Osteocyte (in vitro differentiated cells): ENCODE measurements at places on chromosomes 12 and 14.
A peak's percentile ranks its signal among the peaks of the same experiment; 100 is the strongest.

- DNase-seq, result no peak
Measured at GRCh38 chr12:106273491-106273890, 25.7 kb upstream of the CKAP4 start.

- no peak for DNase-seq
Measured at GRCh38 chr12:76766161-76766560, 2.2 kb downstream of the ZDHHC17 start.

- no peak for DNase-seq
Measured at GRCh38 chr14:75445236-75445635, 17.4 kb downstream of the JDP2 start.

- no peak for DNase-seq
Measured at GRCh38 chr12:51424094-51424661, 453 bp upstream of the SLC4A8 start.

- DNase-seq, result no peak
Measured at GRCh38 chr12:116881877-116882507, 751 bp upstream of the HRK start.

- DNase-seq, result no peak
Measured at GRCh38 chr14:68216079-68216478, 396.5 kb downstream of the RAD51B start.

- no peak for DNase-seq
Measured at GRCh38 chr12:108101605-108102175, 27.4 kb upstream of the WSCD2 start.

GRCh38 chr14:42523666-42524065 is 917.0 kb downstream of the LRFN5 start:
- no peak for DNase-seq

DNA sequence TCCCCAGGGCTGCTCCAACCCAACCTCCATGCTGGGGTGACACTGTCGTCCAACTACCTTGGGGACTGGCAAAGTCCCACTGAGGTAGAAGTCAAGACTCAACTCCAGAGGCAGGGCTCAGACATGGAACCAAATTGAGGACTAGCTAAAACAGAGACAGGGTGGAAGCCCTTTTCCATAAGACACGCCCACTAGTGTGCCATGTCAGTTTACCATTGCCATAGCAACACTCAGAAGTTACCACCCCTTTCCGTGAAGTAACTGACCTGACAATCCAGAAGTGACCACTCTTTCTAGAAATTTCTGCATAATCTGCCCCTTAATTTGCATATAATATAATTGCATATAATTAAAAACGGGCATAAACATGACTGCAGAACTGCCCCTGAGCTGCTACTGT is 409.6 kb downstream of the MED13L start:
- DNase-seq, result no peak

DNA sequence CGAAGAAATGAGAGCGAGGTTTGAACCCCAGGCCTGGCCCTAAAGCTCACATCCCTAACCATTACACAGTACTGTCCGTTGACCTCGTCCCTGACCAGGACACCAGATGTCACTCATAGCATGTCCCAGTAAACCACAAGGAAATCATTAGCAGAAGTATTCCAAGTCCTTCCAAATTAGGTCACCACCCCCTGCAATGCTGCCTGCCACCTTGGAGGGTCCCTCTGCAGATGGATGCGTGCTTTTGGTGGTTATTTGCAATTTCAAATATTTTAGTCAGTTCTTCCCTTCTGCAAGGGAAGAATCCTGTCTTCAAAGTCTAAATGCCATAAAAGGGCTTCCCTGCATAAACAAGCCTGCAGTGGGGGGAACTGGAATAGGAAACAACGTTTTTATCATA is 71.3 kb downstream of the CLMN start:
- DNase-seq, result no peak

GRCh38 chr14:60240139-60240856 is 8.7 kb upstream of the PPM1A start:
- no peak for DNase-seq

DNA sequence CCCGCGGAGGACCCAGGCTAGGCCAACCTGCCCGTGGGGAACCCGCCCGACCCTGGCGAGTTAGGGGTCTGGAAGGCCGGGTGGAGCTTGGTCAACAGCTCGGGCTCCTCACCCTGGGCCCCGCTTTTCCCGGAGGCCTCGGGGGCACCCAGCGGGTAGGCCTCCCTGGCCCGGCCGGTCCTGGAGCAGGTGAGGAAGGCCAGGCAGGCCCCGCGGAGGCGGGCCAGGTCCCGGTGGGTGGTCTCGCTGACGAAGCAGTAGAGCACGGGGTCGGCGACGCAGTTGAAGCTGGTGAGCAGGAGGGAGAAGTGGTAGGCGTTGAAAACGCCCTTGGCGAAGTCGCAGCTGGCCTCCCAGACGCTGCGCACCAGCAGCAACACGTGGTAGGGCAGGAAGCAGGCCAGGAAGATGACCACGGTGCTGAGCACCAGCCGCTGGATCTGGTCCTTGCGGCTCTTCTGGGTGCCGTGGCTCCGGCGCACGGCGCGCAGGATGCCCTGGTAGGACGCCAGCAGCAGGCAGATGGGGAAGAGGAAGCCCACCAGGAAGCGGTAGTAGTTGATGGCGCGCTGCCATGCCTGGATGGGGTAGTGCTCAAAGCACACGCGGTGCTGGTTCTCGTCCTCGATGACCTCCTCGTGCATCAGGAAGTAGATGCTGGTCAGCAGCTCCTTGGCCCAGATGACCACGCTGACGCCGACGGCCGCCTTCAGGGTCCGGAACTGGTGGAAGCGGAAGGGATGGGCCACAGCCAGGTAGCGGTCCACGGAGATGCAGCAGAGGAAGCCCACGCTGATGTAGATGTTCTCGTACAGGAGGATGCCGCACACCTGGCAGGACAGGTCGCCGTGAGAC is 10.3 kb downstream of the GPR68 start:
- no peak for DNase-seq

DNA sequence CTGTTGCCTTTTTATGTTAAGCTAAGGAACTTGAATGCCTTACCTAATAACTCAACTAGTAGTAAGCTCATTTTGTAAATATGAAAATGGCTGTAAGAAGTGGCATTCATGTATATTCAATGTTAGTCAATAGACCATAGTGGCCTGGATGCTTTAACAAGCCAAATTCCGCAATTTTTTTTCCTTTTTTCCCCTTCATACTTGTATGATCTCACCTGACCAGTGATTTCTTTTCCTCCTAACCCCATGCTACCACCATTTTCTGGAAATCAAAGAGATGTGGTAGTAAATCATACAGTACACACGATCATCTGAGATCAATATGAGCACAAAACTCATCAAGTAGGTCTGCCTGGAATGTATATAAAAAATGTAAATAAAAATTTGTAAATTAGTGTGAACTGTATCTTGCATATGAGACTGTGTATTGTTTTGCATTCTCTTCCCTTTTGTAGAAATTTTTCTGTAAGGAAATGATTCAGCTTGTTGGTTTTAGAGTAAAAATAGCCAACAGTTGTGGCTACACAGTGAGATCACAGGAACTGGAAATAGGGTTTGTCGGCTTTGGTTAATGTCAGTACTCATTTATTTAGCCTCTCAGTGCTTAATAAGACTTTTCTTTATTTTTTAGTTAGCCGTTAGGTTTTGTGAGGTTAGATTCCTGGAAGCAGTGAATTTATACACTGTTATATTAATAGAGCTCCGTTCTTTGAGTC is 62.5 kb downstream of the ETNK1 start:
- no peak for DNase-seq

DNA sequence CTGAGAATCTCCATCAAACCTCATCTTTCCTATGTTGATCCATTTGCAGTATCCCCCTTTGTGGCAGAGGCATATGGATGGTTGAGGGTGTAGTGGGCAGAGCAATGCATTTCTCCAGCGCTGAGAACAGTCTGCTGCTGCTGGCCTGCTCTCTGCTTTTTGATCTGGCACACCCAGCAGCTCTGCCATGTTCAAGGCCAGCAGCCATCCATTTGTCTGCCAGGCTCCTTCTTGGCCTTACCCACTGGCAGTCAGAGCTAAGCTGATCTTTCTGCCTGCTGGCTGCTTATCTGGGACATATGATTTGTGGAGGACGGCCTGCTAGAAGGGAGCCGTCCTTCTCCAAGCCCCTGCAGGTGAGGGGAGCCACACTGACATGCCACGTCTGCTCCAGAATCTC is 17.0 kb downstream of the NPC2 start:
- DNase-seq, result no peak

DNA sequence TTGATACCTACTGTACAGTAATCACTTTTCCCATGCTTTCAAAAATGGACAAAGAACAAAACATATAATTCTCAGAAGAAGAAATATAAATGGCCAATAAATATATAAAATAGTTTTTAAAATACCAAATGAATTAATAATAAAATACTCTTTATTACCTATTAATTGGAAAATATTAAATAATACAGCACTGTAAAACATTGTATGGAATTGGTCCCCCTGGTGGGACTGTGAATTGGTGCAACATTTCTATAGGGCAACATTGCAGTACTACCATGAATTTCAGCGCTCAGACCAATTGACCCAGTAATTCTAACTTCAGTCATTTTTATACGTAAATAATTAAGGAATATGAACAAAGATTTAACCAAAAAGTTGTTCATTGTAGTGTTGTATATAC is 162.6 kb downstream of the PELI2 start:
- no peak for DNase-seq

- no peak for DNase-seq
Measured at GRCh38 chr12:85588221-85588620, 248.0 kb downstream of the RASSF9 start.

GRCh38 chr12:50103767-50104321 is at the start of gene GPD1:
TSS of gene GPD1 (plus strand) at chr12:50104008. CDS start at chr12:50104051, 43 bp downstream.
- no peak for DNase-seq

- DNase-seq, result peak; percentile 62
Measured at GRCh38 chr14:90743826-90744225, 72.4 kb downstream of the TTC7B start.

- DNase-seq, result no peak
Measured at GRCh38 chr14:90319634-90320541, 11.9 kb downstream of the NRDE2 start.

- peak; percentile 96 for DNase-seq
Measured at GRCh38 chr14:35385042-35385839, 19.3 kb downstream of the NFKBIA start.

DNA sequence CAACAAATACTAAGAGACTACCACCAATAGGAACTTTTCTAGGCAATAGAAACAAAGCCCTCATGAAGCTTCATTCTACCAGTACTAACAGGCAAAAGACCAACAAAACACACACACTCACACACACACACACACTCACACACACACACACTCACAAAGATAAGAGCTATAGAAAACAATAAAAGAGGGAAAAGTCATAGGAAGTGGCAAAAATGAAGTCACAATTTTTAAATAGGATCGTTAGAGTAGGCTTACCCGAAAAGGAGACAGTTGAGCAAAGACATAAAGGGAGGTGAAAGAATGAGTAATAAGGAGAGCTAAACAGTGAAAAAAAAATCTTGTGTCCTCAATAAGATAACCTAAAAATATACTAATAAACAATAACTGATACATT is 66.5 kb downstream of the C2CD5 start:
- DNase-seq, result no peak

DNA sequence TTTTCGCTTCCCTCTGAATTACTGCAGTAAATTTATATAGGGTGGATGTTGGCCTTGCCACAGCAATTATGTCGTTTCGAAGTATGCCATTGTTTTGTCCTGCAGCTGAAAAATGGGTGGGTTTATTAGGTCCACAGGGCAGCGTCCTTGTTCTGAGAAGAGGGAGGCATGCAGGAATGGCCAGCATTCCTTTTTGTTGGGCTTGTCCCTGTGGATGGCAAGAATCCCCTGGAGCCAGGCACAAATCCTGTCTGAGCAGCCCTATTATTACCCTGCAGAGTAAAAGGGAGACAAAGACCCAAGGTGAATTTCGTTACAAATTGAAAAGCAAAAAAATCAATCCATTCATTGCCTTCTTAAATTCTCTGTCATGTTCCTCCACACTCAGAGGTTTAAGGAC is 88.1 kb downstream of the CHST11 start:
- DNase-seq, result no peak

- DNase-seq, result no peak
Measured at GRCh38 chr12:19431407-19432308, 7.6 kb upstream of the AEBP2 start.

- no peak for DNase-seq
Measured at GRCh38 chr12:19946550-19946949, 421.8 kb upstream of the PDE3A start.

GRCh38 chr12:119363037-119363436 is 28.5 kb downstream of the CCDC60 start:
- DNase-seq, result no peak

- no peak for DNase-seq
Measured at GRCh38 chr12:41466300-41466699, 278.2 kb downstream of the PDZRN4 start.

- DNase-seq, result no peak
Measured at GRCh38 chr14:81324011-81324410, 76.1 kb downstream of the STON2 start.

DNA sequence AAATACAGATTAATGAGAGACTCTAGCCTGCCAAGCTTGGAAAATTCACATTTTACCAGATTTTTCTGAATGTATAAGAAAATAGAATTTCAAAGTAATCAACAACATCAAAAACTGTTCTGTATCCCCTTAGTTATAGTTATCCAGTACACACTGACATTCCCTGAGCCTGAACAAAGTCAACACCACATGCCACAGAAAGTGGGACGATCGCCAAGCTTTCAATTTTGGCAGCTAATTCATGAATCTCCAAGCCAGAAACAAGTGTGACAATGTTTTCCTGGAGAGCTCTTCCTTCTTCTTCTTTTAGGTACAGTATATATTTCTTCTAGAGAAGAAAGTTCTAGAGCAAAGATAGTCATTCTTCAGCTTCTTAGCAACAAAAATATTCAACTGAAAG is 290.2 kb downstream of the PRKD1 start:
- no peak for DNase-seq

DNA sequence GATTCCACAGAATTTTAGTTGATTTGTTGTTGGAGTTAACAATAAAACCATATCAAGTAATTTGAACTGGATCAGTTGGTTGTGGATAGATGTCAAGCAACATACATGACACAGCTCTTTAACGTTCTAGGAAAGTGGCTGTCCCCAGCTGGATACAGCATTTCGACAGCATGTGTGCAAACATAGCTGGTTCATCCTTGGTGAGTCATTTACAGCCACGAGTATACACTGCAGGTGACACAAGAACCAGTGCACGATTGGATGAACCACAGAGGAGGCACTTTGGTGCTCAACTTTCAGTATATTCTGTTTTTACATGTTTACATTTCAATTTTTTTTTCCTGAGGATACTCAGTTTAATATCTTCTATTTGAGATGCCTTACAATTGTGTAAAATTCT is 242.4 kb downstream of the TMEM117 start:
- no peak for DNase-seq

GRCh38 chr12:43493261-43493797 is 58.7 kb downstream of the ADAMTS20 start:
- DNase-seq, result no peak
